ENCODE measurements at places on chromosomes 3 and 15.

DNA sequence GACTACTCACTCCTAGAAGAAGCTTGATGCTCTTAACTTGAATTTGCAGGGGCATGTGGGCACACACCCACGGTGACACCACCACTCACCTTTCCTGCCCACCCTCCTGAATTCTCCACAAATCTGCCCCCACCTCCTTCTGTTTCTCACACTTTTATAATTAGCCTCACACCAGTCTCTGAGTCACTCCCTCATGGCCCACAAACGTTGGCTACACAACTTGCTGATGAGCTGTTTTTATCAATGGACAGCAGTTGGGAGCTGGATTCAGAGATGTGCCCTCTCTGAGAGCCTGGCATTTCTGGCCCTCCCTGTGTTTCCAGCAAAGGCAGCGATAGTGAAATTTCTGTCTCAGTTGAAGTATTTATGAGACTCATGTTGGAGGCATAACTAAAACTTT, 1.3 kb downstream of the COLQ start:
- DNase-seq: no peak

DNA sequence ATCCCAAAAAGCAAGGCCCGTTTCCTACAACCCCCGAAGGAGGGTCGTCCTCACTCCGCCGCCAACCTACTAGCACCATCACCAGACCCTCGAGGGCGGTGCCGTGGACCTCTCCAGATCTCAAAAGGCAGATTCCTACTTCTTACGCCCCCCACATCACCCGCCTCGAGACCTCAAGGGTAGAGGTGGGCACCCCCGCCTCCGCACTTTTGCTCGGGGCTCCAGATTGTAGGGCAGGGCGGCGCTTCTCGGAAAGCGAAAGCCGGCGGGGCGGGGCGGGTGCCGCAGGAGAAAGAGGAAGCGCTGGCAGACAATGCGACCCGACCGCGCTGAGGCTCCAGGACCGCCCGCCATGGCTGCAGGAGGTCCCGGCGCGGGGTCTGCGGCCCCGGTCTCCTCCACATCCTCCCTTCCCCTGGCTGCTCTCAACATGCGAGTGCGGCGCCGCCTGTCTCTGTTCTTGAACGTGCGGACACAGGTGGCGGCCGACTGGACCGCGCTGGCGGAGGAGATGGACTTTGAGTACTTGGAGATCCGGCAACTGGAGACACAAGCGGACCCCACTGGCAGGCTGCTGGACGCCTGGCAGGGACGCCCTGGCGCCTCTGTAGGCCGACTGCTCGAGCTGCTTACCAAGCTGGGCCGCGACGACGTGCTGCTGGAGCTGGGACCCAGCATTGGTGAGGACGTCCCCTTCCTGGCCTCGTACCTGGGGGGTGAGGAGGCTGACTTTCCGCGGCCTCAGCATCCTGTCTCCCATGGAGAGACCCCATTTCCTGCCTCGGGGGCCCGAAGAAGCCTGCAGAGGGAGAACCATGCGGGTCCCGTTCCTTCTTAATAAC, at the start of gene MYD88:
TSS of gene MYD88 (plus strand) at position 313 of the 842 bp plus-strand sequence. CDS start at position 353, 40 bp downstream.
- peak; percentile 56 for DNase-seq

- no peak for DNase-seq
Observed at GRCh38 chr15:70234256-70234905, 136.7 kb upstream of the TLE3 start.

DNA sequence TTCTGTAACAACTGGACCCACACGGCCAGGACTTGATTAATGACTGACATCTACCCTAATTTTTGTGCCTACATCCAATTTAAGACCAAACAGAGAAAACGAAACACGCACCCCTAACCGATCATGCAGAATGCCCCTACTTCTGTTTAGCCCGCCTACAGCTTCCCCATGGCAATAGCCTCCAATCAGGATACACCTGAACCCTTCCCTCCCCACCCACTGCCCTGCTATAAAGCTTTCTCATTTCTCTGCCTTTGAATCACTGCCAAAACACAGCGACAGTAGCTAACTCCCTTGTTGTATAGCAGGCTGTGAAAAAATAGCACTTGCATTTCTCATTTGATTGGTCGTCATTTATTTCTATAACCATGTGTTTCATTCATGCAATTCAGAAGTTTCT, 45.2 kb upstream of the DPPA4 start:
- no peak for DNase-seq

GRCh38 chr3:171873580-171873979, 30.4 kb downstream of the TMEM212 start:
- DNase-seq: no peak

DNA sequence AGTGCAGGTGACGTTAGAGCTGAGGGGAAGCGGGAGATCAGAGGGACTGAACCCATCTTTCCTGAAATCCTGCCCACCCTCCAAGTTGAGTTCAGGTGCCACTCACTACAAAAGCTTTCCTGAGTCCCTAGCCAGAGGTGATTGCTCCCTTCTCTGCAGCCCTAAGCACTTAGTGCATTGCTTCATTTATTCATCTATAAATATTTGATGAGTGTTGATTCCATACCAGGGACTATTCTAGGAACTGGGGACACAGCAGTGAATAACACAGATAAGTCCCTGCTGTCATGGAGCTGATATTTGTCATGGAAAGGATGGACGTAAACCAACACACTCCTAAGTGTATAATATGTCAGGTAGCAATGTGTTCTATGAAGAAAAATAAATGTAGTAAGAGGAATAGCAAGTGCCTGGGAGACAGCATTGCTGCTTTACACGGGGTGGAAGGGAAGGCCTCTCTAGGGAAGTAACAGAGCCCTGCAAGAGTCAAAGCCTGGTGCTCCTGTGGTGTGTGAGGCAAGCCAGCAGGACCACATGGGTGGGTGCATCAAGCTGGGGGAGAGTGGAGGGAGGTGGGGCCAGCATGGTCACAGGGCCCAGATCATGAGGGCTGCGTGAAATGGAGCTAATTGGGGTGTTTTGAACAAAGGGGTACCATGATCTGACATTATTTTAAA, 18.6 kb downstream of the ALPK3 start:
- DNase-seq: no peak

DNA sequence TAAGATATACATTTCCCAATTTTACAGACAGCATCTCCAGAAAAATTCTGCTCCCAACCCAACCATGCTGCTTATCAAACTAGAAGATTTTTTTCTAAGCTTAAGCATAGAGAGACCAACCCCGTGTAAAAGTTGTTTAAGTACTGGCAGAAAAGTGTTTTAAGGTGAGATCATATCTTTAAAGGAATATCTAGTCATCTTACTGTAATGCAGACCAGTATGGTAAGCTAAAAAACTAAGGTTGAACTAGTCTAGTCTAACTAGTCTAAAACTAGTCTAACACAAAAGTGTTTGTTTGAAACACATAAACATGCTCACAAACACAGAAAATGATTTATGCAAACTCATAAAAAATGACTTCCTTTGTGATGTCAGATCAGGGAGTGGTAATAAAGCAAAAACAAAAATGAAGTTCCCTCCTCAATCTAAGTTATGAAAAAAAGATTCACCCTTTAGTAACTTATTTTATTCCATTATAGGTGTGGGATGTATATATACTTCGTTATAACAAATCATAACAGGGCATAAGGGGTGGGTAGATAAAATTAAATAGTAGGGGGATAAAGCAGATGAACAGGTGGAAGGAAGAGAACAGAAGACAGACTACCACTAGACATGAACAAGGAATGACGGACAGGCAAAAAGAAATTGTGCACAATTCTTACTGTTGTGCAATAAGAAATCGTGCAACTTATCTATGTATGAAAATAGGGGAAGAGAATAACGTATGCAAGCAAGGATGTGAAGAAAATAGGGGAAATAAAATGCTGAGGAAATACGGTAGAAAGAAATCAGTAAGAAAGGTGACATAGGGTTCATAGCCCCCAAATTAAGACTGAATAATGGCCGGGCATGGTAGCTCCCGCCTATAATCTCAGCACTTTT, 10.0 kb downstream of the MYO5A start:
- DNase-seq: no peak

DNA sequence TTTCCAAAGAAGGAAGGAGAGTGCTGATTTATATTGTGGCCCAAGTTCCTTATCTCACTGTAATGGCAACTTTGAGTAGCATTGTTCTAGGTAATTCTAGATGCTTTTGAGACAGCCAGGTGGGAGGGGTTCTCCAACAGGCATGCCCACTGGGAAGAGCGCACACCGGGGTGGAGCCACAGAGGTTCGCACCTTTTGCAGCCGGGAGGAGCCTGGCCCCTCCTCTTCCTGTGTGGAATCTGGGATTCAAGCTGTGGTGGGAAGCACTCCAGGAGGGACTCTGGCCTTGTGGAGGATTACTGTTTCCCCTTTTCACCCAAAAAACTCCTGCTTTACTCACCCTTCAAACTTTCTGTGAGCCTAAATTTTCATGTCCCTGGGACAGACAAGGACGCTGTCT, 53.1 kb downstream of the CFAP20DC start:
- no peak for DNase-seq

- no peak for DNase-seq
Observed at GRCh38 chr3:127674101-127674721, 1.5 kb downstream of the ABTB1 start.

GRCh38 chr15:53447742-53448141, 311.7 kb downstream of the WDR72 start:
- DNase-seq: no peak

DNA sequence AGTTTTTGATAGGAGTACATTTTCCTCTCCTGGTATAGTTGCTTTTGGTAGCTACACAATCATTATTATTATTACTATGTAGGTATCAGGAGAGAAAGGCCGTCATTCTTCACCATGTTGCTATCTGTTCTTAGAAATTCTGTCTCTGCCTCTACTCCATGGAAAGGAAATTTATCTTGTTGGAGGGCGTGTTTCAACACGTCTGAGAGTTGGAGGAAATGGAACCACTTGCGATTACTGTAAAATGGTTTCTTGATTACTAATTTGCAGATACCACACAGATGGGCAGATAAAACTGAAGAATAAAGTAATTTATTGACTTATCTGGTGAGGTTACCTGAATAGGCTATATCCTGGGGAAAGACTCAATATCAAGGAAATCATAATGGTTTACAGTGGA, 488.4 kb downstream of the NR2F2 start:
- DNase-seq: no peak

DNA sequence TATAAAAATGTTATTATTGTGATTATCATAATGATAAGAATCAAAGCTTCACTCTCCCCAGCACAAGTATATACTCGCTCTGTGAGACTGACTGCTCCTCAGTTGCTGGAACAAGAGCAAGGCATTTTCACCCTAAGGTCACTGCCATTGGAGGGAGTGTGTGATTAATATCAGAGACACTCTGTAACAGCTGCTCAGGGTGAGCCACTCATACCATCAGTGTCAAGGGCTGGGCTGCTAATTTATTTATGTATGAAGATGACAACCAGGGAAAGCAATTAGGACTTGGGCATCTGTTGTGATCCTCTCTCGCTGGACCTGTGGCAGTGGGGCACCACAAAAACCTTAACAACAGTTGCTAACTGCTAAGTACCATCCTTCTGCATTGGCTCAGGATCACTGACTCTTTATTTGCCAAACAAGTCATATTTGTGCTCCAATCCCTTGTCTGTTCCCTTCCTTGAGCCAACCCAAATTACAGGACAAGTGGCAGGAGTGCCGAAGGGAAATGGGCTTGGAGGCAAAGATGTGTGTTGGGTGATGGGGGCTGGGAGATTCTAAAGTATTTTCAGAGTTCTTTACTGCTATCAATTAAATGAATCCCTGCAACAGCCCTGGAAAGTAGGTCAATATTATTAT, 297.5 kb upstream of the STT3B start:
- DNase-seq: no peak

GRCh38 chr3:112351036-112351435, 18.1 kb downstream of the CD200 start:
- DNase-seq: no peak

DNA sequence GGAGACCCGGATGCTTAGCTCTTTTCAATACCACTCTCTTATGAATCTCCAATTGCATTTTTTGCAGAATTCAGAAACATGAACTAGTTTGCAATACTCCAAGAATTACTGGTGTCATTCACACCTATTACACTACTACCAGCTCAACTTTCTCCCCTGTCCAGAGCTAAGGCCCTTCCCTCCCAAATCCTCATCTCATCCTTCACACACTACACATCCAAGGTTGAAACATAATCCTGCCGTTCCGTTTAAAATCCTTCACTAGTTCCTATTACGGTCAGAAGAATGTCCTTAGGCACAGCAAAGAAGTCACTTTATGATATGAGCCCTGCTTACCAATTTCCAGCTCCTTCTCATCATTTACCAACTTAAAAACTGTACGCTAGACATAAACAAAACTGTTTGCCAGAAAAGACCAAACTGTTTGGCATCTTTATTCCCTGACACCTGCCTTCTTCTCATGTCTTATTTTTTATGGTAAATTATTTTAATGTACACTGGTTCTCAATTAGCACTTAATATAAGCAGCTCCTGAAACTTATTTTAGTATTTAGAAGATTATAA, 22.6 kb downstream of the TBL1XR1 start:
- DNase-seq: no peak

- DNase-seq: no peak
Observed at GRCh38 chr15:96150254-96150653, 180.2 kb upstream of the NR2F2 start.

DNA sequence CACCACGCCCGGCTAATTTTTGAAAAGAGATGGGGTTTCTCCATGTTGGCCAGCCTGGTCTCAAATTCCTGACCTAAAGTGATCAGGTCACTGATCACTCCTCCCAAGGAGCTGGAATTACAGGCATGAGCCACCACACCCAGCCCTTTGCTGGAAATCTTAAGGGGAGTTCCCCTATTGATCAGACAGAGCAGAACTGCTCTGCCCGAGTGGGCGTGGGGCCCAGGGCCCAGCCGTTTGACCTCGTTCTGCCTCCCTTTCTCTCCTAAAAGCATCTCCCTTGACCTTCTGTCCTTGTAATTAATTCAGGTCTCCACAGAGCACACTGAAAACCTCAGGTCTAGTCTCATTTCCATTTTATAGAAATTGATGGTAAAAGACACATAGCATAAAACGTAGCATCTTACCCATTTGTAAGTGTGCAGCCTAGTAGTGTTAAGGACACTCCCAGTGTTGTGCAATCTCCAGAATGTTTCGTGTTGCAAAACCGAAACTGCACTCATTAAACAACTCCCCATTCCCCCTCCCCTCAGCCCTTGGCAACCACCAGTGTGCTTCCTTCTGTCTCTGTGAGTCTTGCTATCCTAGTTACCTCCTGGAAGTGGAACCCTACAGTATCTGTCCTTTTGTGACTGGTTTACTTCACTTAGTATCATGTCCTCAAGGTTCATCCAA, 89.3 kb downstream of the SLCO3A1 start:
- DNase-seq: no peak

Measured in stimulated activated CD4-positive, alpha-beta T cell treated with anti-CD3 and anti-CD28 coated beads, Interleukin-1b, Interleukin-23, amount 100 ng/mL, for 24 hours (primary cell).